ENCODE measurements at places on chromosomes 6 and 20.

DNA sequence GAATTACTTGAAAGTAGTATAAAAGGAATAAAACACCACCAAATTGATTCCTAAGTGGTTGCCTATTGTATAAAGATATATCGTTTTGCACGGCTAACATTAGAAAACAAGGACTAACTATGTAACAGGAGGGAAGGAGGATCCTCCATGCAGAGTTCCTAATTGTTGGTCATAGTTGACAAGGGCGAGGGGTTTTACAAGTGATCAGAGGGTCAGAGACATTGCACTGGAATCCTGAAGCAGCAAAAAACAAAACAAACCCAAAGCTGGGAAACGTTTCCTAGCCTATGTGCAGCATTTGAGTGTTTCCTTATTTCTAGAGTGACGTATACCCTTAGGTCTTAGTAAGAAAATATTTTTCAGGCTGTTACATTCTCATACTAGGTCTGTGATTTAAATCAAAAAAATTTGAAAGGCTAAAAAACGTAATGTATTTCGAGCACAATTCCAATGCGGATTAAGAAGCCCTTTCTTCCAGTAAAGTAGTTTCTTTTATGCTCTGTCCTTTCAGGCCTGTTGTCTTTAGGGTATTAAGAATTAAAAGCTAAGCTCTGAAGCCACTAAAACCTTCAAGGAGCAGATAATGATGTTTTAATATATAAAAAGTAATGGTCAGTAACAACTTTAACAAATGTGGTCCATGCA lies 373.8 kb upstream of the MMS22L start:
- DNase-seq, result no peak

GRCh38 chr6:2737885-2738284 lies 12.8 kb downstream of the MYLK4 start:
- no peak for DNase-seq

DNA sequence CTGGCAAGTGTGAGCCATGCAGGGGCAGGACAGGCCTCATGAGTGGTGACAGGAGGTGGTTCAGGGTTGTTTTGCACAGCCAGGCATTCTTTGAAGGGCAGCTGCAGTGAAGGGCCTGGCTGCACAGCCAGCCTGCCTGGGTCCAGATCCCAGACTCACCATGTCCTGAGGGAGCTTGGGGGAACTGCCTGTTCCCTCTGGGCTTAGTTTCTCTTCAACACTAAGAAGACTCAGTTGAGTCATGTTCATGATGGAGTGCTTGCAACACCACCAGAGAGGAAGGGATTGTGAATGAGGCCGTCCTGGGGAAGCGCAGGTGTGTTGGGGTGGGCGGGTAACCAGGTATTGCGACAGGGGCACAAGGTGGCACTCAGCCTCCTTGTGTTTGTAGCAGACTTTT lies 102.4 kb downstream of the CDH26 start:
- DNase-seq, result no peak

GRCh38 chr20:57445298-57445697 lies 54.1 kb downstream of the RBM38 start:
- DNase-seq, result no peak

- DNase-seq, result no peak
Measured at GRCh38 chr20:35271904-35272303, 6.0 kb downstream of the MMP24OS start.

DNA sequence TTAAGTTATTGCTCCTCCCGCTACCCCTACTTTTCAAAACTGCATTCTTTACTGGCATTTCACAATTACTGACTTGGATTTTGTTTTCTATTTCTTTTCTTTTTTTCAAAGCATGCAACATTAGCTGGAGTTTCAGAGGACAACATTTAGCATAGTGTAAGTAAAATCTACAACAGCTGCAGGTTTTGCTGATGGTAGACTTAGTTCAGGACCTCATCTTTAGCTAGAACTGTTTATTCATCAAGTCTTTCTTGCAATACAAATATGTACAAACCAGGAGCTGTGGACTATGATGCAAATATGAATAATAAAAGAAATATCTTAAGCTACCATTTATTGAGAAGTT lies 728 bp upstream of the CEP162 start:
- DNase-seq, result no peak

DNA sequence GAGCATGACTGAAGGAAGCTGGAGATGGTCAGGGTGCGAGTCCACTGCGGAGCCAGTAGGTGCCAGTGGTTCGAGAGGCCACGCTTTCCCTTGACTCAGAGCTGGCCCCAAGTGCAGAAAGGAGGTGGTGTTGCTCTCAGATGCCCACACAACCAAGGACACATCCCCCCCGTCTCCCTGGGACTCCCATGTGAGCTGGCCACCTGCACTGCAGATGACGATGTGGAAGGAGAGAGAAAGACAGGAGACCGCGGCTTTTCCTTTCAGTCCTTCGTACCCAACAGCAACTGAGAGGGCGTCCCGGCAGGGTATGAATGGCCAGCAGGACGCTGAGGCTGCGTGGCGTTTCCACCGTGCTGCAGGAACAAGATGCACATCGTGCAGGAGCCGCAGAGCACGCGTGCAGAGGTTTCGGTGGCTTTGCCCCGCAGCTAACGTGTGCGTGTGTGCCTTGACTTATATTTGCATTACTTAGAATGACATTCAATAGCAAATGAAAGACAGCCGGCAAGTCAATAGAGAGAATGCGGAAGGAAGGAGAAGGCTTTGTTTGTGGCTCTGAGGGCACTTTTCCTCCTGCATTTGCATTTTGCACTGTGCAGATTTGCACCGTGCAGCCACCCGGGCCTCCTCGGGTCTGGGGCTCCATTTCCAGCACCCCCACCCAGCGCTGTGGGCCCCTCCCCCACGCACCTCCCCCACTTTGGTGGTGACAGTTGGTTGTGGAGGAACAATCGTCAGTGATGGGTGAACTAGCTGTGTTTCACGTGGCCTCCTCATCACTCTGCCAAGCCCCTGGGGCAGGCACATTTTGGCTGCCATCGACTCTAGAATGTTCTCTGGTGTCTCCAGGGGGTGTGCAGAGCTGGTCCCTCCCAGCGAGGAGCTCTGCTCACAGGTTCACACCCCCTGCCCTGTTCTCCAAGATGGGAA lies 26.4 kb upstream of the BHLHE23 start:
- no peak for DNase-seq

- DNase-seq, result no peak
Measured at GRCh38 chr20:63054103-63054474, 47.3 kb upstream of the BHLHE23 start.

GRCh38 chr6:146884728-146885127 lies 286.0 kb downstream of the ADGB start:
- DNase-seq, result no peak

GRCh38 chr20:18995455-18995854 lies 181.9 kb downstream of the SCP2D1 start:
- DNase-seq, result no peak

- DNase-seq, result no peak
Measured at GRCh38 chr6:166553563-166554271, 32.8 kb downstream of the RAMACL start.

- no peak for DNase-seq
Measured at GRCh38 chr20:35985806-35986205, 17.4 kb downstream of the CNBD2 start.

GRCh38 chr6:116016846-116017545 lies 43.7 kb downstream of the FRK start:
- DNase-seq, result no peak
